AG04449 (cell line): ENCODE measurements at places on chromosomes 4 and X.

- DNase-seq, result no peak
Measured at GRCh38 chrX:8946563-8946962, 87.4 kb downstream of the FAM9B start.

- DNase-seq, result peak; percentile 69
Measured at GRCh38 chr4:158020176-158020575, 152.6 kb downstream of the GASK1B start.

DNA sequence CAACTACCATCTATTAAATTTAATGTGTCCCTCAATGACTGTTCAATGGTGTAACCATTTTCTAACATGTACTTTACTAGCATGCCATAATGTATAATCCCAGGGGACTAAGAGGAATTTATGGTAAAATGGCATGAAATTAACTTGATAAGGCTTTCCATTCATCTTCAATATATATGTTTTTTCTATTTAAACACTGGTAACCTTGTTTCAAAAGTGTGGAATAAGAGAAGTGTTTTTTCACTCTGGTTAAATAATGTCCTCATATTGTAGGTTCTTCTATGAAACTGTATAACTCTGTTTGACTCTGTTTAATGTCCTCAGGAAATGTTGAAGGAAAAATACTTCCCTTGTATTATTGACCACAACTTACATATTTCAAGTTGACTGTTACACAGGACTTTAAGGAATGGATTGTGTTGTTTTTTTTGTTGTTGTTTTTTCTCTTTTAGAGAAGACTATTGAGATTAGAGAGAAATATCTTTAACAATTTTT is 113.8 kb upstream of the ARSJ start:
- no peak for DNase-seq

DNA sequence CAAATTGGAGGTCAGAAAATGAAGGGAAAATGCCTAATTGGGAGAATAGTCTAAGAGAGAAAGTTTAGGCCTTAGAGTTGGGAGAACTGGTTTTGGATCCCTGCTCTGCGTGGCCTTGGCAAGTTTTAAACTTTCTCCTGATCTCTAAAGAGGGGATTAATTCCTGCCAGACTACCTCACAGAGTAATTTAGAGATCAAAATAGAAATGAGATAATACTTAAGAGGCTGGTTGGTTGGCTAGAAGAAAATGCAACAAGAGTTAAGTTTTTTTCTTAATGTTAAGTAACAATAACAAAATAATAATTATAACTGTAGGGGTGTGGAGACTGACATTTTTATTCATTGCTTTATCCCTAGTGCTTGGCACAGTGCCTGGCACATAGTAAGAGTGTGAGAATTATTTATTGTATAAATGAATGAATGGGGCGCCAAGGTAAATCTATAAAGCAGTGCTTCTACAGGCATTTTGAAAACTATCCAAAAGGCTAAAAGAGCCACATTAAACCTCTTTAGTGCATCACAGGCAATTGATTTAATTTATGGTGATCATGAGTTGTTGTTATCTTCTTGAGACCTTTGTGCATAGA is 160.5 kb downstream of the RASL11B start:
- no peak for DNase-seq

DNA sequence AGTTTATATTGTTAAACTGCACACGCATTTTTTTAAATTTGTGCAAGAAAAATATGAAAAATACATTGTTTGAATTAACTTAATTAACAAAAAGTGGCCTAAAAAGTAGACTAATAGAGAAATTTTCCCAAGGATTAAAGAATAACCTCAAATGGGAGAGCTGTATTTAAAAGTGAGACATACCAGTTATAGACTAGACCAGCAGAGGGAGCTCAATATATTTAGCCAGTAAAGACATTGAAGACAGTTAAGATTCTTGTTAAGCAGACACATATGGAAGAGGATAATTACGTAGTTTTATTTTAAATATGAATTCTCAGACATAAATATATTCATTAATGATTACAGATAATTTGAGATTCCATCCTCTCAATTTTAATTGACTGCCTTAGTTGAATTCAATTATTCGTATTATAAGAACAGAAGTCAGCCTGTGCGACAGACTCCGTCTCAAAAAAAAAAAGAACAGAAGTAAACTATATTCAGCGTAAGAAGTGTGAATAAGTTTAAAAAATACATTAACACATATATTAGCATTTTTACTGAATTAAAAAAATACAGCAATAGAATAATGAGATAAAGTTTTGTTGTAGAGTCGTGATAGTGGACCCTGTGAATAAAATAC is 64.8 kb downstream of the GLRA3 start:
- DNase-seq, result peak; percentile 4

DNA sequence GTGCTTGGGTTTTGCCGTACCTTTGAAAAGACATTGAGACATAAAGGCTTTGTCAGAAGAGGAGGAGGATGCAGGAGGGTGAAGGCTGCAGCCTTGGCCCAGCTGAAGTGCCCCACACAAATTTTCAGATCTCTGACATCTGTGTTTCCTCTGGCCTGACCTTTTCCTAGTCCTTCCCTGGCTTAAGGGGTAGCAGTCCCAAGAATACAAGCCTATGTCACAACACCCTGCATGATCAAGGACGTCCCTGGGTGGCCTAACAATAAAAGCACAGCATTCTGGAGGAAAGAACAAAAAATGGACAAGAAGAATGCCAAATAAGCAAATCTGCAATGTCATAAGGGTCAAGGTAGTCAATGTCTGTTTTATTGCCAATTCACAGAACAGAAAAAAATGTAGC is 80.8 kb upstream of the FAM9C start:
- DNase-seq, result no peak

GRCh38 chr4:123649645-123650391 is 253.2 kb downstream of the SPRY1 start:
- no peak for DNase-seq

GRCh38 chr4:40749717-40750460 is at the start of gene NSUN7:
Gene NSUN7 (plus strand): TSS chr4:40749955. CDS start chr4:40750694, 739 bp downstream.
- no peak for DNase-seq

DNA sequence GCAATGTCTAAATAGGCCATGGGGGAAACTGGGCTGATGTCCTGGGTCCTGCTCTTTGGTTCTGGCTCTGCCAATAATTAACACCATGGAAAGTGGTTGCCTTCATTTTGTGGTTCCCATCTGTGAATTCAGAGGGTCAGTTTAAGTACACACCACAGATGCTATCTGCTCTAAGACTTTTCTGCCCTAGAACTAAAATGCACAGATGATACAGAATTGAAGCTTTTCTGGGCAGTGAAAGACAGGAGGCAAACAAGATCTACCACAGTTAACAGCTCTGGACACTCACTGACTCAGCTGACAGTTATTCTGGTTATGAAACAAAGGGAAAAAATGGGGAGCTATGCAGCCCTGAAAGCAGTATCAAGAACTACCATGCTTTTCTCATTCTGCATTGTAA is 37.3 kb downstream of the APBB2 start:
- DNase-seq, result no peak

DNA sequence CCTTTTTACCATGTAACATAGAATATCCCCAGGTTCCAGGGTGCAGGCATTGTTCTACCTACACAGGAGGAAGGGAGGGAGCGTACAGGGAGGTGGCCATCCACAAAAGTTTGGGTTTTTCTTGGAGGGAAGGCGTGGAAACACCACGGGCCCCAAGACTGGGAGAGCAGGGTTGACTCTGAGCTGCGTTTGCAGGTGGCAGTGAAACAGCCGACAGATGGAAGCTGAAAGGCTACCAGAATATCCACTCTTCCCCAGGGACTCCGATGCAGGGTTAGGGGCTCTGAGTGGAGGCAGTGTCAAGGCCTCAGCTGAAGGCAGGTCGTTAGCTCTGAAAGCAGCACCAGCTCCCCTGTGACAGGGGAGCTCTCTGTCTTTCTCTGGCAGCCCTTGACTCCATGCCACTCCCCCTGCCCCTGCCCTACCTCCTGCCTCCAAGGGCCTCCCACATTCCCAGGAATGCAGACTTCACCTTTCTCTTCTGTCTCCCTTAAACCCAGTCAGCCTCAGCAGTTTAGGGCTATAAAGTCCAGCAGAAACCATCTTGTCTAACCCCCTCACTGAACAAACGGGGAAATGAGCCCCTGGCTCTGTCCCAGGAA is 14.0 kb upstream of the GLOD5 start:
- DNase-seq, result no peak

- no peak for DNase-seq
Measured at GRCh38 chr4:183621875-183622274, 37.1 kb downstream of the RWDD4 start.

- DNase-seq, result no peak
Measured at GRCh38 chr4:139834226-139834662, 168.6 kb downstream of the MGST2 start.

- no peak for DNase-seq
Measured at GRCh38 chrX:153989973-153990655, 17.6 kb downstream of the TMEM187 start.

DNA sequence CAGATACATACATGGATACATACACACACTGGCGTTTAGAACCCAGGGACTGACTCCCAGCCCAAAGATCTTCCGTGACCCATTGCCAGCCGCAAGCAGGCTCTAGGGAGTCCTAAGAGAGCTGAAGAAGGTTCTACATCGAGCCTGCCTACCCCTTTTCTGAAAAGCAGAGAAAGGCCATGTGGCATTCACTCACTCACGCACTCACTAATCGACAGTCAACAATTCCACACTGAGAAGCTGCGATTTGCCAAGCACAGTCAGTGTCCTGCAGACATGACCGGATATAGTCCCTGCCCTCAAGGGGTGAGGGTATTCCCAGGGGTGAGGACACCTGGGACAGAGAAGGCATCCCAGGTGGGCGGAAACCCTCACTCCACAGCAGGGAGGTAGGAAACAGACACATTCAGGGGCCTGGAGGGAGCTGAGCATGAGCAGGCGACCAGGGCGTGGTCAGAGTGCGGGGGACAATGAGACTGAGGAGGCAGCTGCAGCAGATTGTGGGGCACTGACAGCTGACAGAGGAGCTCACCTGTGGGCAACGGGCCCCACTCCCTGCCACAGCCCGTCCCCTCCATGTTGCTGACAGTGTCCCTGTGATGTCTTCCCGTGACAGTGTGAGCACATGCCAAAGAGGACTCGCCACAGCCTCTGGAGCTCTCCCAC is 13.2 kb upstream of the MAN2B2 start:
- no peak for DNase-seq

- no peak for DNase-seq
Measured at GRCh38 chrX:6761251-6761650, 226.3 kb upstream of the VCX3A start.

DNA sequence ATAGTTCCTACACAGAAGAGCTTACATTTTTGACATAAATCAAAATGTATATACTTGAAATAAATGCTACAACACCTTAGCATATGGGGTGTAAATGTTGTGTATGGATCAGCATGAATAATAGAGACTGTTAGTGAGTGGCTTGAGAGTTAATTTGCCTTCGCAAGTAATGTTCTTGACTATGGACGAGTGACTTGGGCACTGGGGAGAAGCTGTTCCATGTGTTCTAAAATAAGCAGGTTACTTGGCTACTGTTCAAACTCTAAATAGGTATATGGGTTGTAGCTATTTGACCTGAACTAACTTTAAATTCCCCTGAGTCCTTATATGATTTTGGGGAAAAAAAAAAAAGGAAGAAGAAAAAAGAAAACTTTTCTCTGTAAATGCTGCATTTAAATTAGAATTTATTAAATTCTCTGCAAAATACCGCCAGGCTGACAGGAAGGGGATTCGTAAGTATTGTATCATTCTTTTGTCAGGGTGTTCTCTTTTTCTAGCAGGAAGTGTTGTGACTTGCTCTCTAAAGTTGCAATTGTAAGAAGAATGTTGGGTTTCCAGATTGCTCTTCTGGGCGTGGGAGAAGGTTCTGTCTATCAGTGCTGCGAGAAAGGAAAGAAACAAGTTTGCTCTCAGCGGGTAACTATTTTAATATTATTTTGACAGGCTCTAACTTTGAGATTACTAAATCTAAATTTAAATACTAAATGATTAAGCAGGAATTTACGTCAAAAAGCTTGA is 32.2 kb downstream of the PLS3 start:
- no peak for DNase-seq

DNA sequence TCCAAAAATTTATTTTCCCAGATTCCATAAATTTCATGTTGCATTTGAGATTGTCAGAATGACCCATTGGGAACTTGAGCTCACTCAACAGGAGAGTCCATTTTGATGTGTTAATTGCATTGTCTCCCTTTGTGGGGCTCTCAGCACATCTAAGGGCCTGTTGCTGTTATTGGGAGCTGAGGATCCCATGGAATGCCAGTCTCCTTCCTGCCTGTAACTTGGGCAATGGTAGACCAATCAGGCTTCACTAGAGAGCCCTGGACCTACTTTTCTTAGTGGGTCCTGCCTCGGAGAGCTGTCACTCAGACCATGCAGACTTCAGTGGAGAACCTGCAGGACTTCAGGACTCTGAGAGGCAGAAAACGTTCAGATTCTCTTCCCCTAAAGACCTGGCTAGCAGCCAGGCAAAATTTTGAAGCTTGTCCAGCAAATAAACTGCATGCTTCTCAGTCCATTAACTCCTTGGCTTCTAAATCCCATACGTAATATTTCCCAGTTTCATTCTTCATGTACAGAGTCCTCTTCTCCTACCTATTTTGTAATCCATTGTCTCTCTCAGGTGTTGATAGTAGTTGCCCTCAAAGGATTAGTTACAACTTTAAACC is 25.1 kb downstream of the OCRL start:
- DNase-seq, result no peak

GRCh38 chr4:141899541-141899940 is 263.2 kb downstream of the IL15 start:
- no peak for DNase-seq

DNA sequence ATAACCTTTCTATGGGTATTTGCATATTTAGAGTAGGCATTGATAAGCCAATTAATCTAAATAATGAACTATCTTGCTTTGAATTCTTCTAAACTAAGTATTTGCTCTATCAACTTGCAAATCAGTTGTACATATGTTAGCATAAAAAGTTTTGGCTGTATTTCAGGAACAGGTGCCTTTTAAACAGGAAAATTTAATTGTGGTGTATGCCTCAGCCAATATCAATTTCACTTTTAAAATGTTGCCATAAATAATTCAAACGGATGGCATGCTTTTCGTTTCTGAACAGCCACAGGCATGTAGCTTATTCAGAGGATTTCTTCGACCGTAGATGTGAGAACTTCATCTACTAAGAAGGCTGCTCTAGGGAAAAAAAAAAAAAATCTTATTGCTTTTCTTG is 99.9 kb downstream of the DCLK2 start:
- DNase-seq, result no peak

- no peak for DNase-seq
Measured at GRCh38 chrX:86171366-86171765, 23.1 kb downstream of the DACH2 start.

GRCh38 chrX:95875661-95876060 is 809.0 kb upstream of the DIAPH2 start:
- DNase-seq, result no peak

DNA sequence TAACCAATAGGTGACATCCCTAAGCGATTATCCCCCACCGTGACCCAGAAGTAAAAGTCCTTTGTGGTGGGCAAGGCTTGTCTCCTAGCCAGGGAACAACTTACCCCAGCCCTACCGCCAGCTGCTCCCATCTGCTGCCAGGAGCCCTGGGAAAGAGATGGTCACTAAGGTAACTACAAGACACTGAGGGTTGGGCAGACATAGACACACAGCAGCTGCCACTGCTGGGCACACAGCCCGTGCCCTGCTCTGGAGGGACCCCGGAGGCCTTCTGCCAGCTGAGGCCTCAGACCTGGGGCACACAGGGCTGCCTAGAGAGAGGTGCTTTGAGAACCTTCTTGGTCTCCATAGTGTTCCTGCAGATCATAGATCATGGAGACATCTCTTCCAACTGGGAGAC is 53.0 kb upstream of the PROM1 start:
- no peak for DNase-seq
